ENCODE measurements at places on chromosomes 4 and X. TPM values are rescaled to one million over a fixed set of nuclear protein-coding genes. Genes with fewer than 3 reads are reported as not detected.

DNA sequence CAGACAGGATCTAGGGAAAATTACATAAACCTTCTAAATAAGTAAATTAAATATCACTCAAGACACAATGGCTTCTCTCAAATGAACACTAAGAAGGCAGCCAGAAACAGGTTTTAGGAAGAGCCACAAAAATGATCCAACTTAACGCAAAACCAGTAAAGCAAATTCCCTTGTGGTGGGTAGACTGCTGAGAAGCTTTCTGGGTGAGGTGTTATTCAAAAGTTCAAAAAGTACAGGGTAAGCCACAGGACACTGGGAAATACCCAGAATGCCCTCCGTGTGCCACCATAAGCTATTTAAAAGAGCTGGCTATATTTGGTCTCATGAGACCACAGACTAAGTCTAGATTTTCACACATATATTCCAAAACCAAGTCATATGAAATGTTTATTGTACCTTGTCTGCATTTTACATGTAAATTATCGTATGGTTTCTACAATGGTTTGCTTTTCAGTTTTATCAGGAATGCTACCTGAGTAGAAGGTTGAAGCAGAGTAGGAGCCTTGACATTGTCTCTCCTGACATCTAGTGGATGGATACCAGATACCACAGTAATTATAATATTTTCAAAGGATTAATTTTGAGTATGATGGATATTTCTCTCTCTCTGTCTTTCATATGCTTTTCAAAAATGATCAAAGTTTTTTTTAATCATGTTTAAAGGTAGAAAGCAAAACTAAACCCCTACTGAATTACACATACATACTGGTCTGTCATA, 109.3 kb upstream of the KLHL13 start:
- DNase-seq, result peak; percentile 78

DNA sequence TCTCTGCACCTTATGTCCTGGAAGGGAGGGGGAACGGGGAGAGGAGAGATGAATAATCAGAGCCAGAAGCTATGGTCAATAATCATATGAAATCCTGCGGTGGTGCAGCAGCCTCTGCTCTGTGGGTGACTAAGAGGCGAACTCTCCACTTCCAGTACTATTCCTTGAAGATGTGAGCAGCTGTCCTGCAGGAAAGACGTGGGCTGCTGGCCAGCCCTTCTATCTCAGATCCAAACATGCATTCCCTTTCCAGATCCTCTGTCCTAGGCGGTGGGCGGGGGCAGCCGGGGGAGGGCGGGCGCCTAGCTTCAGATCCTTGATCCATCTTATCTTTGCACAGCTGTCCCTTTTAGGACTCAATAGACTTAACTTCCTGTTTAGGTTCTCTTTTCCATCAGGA, 34.5 kb downstream of the SPINK2 start:
- no peak for DNase-seq

DNA sequence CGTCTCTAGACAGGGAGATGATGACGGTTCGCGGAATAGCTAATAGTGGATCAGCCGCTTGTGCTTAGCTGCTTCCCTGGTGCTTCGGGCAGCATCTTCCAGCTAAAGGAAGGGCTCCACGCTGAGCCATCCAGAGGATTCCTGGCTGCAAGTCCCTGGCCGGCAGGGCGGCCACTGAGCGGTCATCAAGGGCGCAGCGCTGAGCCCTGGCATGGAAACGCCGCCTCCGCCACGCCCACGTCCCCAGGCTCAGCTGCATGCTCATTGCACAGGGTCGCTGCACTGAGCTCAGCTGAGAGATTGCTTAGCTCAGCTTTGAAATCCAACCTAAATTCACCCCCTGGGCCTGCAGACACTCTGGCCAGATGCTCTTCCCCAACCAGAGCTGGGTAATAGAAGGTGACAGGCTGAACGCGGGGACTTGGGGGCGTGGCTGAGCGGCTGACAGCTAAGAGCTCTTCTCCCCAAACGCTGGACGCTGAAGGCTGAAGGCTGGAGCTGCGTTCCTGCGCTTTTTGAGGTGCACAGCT, 118.2 kb upstream of the KIT start:
- DNase-seq, result peak; percentile 93

DNA sequence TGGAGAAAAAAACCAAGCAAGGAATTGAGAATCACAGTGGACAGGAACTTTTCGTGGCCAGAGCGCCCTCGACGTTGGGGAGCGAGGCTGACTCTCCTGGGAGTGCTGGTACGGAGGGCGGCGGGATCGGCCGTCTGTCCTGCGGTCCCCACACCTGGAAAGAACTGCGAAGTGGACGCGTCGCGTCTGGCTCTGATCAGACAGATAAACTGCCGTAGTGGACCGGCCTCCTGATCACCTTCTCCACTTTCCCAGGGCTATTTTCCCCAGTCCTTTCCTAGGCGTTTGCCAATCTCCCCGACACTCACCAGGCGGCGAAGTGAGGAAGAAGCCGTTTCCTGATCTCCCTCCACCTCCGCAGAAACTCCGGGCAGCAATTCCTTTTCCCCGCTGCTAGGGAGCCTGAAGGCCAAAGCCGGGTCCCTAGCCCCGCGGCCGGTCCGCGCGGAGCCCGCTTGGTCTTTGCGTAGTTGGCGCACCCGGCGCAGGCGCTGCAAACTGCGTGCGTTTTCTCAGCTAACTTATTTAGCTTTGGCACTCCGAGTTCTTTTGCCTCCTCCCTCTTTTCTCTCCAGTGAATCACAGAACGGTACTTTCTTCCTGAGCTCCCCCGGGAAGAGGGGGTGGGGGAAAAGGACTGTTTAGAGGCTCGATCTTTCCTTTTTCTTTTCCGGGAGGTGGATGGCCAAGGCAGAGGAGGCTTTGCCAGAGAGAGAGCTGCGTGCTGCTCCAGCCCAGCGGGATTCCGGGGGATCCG, at the start of gene ARSJ:
Gene ARSJ, minus strand, starts transcription at position 500 of the 757 bp plus-strand sequence. CDS start 813 bp downstream, outside the sequence.
- DNase-seq, result peak; percentile 69

- no peak for DNase-seq
Measured at GRCh38 chrX:17038681-17039161, 92.3 kb downstream of the REPS2 start.

- no peak for DNase-seq
Measured at GRCh38 chrX:57453901-57454300, 137.9 kb upstream of the ZXDB start.

DNA sequence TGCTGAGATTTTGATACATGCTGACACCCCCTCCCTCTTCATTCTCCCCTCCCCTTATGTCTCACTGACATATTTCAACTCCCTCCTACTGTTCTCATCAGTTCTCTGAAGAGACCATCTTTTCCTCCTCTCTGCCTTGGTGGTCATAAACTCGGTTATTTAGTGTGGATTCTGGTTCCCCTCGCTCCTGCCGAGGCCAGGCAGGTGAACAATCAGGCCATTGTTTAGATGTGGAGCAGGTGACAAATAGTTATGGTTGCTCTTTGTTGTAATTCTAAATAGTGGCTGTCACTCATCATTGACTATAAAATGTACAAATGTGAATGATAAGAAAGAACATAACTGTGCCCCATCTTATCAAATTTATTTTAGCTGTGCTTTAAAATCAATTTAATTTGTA, 324.6 kb downstream of the BCOR start:
- DNase-seq, result no peak

- DNase-seq, result no peak
Measured at GRCh38 chr4:90215286-90215685, 88.1 kb downstream of the CCSER1 start.

DNA sequence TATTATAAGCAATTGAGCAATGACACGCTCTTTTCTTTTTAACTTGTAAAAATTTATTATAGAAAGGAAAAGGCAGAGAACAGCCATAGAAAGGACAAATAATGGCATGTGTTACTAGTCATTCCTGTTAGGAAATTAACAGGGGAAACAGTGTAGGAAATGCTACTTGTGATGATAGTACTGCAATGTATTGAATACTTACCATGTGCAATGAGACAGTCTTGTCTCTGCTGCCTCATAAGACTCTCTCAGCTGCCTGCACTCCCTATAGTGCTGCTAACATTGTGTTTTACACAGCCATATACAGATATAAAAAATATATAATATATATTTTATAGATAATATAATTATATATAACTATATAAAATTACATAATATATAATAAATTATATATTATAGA, 62.3 kb upstream of the SHOX start:
- no peak for DNase-seq

GRCh38 chr4:47485768-47486167, 693 bp downstream of the ATP10D start:
- DNase-seq, result peak; percentile 29

- peak; percentile 54 for DNase-seq
Measured at GRCh38 chr4:85826060-85826678, 351.2 kb downstream of the ARHGAP24 start.

DNA sequence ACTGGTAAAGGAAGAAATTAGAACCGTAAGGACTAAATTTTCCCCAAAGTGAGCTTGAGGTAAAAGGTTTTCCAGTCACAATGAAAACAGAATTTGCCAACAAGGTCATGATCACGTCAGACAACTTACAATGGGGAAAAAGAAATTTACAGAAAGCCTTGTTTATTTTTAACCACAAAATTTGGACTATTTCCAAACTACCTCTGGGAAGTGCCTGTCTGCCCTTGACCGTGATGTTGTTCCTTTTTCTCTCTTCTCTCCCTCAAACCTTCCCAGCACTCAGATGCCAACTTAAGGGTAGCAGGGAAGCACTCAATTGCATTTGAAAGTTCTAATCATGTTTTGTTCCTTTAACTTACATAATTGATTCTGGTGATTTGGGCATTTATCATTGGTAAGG, 32.5 kb downstream of the MEPE start:
- DNase-seq, result no peak

DNA sequence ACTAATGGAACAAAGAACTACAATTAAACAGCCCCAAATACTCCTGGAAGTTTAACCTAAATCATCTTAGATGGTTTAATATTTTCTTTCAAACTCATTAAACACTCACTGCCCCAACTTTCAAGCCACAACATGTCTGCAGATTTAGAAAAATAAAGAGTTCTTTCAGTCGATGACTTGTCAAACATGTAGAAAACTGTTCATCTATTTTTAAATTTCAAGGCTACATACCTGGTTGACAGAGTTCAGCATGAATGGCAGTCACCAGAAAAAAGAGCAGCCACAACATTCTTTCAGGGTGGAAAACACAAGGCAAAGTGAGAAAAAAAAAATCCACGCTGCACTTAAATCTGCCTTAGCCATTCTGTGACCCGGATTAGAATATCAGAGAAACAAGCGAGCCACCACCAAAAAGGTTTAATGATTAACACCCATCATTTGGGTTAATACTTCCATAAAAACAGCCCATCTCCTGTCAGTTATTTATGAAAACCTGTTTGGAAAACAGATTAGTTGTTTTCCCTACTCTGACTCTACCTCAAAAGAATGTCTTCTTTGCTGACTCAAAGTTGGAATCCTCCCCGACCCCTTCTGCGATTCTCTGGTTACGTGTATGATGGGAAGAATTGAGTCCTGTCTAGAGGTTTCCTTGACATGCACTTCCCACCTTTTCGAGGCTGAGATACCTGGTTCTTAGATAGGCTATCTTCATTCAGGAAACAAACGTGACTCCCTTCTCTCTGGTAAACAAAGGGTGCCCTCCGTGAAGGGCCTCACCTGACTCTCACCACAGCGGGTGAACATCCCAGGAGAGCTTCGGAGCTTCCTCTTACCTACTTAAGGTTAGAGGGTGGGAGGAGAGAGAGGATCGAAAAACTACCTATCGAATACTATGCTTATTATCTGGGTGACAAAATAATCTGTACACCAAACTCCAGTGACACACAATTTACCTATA, at the start of gene CLTRN:
Gene CLTRN, minus strand, starts transcription at position 319 of the 958 bp plus-strand sequence. Its CDS starts 30 bp downstream, at position 289.
- DNase-seq, result no peak

DNA sequence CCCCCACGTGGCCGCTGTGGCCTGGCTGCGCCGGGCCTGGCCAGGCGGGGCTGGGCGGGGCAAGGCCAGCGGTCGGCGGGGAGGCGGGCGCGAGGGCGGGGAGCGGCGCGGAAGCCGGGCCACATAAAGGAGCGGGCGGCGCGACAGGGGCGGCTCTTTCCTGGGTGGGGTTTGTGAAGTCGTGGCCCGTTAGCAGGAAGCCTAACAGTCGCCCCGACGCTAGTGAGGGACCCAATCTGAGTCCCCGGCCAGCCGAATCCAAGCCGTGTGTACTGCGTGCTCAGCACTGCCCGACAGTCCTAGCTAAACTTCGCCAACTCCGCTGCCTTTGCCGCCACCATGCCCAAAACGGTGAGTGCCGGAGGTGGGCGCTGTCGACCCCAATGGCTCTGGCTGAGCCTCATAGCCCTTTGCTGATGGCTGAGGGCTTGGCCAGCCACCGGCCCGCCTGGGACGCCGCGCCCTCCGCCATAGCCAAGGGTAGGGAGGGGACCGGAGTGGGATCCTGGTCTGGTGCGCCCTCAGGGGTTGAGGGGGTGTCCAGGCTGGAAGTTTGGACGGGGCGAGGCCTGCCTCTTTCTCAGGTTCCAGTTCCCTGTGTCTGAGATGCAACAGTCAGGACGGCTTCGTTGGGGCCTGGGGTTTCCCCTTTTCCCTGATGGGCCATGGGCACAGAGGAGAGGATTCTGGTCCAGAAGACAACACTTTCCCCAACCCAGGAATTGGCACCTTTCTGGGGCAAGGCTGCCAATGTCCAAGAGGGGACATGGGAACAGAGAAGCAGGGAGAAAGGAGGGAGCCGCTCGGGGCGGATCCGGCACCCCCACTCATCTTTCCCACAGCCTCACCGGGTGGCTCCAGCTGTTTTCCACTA, at the start of gene MSN:
Gene MSN, plus strand, starts transcription at position 152 of the 874 bp plus-strand sequence. Its CDS starts 188 bp downstream, at position 340.
- DNase-seq, result peak; percentile 31

GRCh38 chr4:81256059-81256970, 41.3 kb upstream of the PRKG2 start:
- DNase-seq, result no peak

DNA sequence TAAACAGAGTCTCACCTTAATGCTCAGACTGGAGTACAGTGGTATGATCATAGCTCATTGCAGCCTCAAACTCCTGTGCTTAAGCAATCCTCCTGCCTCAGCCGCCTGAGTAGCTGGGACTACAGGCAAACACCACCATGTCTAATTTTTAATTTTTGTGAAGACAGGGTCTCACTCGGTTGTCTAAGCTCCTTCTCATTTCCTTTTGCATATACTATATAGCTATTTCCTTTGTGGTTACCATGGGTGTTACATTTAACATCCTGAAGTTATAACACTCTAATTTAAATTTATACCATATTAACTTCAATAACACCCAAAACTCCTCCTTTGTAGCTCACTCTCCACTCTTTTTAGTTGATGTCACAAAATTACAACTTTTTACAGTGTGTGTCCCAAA, 114.3 kb downstream of the DCK start:
- DNase-seq, result no peak

GRCh38 chr4:25007598-25007997, 23.1 kb downstream of the LGI2 start:
- DNase-seq, result no peak

- DNase-seq, result no peak
Measured at GRCh38 chr4:46146993-46147392, 23.1 kb upstream of the GABRG1 start.

DNA sequence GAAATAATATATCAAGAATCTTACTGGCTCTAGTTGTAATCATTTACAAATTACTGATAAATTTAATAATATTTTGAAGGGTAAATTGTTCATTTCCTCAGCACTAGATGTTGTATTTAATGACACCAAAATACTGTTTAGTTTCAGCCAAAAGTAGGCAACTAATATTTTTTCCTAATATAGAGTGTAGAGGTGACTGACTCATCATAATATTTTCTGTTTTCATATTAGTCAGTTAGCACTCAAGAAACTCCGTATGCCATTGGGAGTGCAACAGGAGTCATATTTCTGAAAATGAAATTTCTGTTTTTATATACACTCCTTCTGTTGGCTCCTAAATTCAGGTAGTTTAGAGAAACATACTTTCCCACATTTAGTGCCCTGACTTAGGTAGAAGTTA, 36.6 kb upstream of the PTPN13 start:
- DNase-seq, result no peak

Gene SPARCL1
- total RNA-seq, result 1,361 TPM

Gene TBX22
- total RNA-seq, result 0.06 TPM

Gene DMRTC1B
- 2.6 TPM for total RNA-seq

Gene RPA4
- 1.1 TPM for total RNA-seq

Gene SERTM2
- 0.83 TPM for total RNA-seq

Gene XKRX
- total RNA-seq, result 0.28 TPM

Gene UGT2B15
- total RNA-seq, result not detected

Measured in spinal cord (tissue), 10 donors.